ENCODE measurements at places on chromosomes 4 and X. TPM values are rescaled to one million over a fixed set of nuclear protein-coding genes. Genes with fewer than 3 reads are reported as not detected.

GRCh38 chr4:37989398-37990260 lies 29.4 kb downstream of the PTTG2 start:
- no peak for DNase-seq

DNA sequence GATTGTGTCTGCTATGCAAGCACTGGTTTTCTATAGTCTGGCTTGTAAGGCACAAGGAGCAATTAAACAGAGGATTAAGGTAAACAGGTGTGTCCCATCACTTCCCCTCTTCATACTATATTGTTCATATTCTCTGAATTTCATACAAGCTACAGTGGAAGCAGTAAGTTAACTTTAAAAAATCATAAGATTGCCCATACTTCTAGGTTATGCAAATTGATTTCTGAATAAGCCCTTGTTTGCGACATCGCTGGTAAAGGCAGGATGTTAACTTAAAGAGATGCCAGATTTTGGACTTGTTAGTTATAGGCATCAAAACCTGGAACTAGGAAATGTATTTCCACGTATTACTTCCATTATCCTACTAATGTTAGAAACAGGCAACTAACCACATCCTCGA lies 1.0 kb upstream of the TMEM131L start:
- DNase-seq: no peak

- DNase-seq: no peak
Observed at GRCh38 chr4:89800527-89801103, 36.3 kb downstream of the SNCA start.

The HTR2C gene
- total RNA-seq: 34.9 TPM

The GLRB gene
- total RNA-seq: 70.1 TPM

The SCRG1 gene
- 19.5 TPM for total RNA-seq

The NDST3 gene
- total RNA-seq: 6.6 TPM
